RKO (cell line): ENCODE measurements at places on chromosomes 6 and 20.

DNA sequence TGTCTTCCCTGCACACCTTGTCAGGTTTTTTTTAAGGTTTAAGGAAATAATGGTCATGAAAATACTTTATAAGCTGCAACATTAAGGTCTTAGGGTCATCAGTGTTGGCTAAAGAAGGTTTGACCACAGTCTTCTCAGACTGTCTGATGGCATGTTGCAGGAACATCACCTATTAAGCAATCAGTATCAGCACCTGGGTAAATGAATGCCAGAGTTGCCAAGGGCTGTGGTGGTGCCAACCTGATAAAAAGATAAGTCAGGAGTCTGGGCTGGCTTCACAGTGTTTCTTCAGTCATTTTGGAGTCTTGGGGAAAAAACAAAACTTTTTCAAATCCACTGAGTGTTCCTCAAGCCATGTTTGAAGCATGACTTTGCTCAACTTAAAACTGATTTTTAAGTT is 61.5 kb upstream of the VSTM2L start:
- DNase-seq, result no peak

- peak; percentile 40 for DNase-seq
Observed at GRCh38 chr20:58086763-58087561, 141.5 kb downstream of the ANKRD60 start.

DNA sequence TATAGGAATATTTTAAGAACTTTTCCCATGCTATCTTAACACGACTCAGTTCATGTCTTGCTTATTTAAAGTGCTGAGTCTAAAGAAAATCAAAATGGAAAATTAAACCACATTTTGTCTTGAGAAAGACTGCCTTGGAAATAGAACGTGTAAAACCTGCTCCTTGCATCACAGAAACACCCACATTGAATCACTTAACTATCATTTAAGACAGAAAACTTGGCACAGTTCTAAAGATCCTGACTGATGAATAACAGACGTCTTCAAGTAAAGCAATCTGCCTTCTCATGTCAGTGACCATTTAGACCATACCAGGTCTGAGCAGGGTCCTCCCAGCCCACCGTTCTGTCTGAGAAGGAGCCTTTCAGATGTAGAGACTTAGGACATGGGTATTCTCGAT is 7.4 kb downstream of the PERP start:
- DNase-seq, result no peak

- DNase-seq, result no peak
Observed at GRCh38 chr20:4151991-4152695, 136.8 kb upstream of the RNF24 start.

DNA sequence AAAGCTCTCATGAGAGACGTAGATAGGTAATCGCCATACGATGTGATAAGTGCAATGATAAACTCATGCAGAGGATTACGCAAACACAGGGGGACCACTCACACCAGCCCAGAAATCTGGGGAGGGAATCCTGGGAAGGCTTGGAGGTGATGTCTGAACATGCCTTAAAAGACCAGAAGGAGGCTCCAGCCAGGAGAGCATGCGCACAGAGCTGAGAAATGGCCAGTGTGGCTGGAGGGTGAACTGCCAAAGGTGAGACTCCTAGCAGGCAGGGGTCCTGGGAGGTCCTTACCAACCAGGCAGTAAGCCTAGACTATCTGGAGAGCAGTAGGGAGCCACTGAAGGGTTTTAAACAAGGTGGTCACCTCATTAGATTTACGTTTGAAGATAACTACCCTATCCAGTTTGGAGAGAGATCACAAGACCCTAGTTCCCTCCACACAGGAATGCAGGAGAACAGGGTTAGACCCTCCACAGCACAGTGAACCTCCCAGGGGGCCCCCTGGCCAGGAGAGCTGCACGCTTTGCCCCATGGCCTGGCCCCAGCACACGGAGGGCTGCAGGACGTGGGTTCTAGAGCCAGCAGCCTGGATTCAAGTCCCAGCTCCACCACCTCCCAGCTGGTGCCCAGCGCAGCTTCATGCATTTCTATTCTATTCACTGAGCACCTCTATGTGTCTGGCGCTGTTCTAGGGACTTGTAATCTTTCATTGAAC is 13.1 kb downstream of the MDFI start:
- no peak for DNase-seq

GRCh38 chr6:14550410-14550809 is 432.8 kb downstream of the CD83 start:
- no peak for DNase-seq

DNA sequence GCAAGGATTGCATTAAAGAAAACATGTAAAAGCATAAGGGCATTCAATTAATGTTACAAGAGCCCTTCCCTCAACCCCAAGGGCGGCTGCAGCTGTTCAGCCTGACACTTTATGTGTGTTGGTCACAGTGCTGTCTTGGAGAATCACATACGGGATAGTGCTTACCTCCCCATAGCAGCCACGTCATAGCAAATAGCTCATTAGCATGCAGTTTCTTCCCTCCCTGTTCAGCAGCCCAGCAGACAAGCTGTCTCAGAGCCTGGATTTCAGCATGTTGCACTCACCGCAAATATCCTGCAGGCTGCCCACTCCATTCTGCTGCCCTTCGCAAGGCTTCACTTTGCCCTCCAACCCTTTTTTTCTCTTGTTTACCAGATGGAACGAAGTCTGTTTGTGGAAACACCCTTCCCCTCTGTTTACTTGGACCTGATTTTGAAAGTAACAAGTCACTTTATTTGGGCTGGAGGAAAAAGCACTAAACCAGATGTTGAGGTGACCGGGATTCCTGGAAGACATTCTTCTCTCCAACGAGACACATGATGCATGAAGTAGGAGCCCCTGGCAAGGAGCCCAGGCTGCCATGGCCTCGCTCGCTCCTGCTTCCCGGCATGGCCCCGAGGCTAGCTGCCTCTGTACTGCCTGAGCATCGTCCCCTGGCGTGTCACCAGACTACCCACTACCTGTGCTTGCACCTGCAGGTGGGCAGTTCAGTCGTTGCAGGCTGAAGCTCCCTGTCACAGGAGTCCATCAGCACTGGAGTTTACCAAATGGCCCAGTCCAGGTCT is 151.6 kb upstream of the GMDS start:
- no peak for DNase-seq

- no peak for DNase-seq
Observed at GRCh38 chr6:36577301-36577700, 16.9 kb upstream of the SRSF3 start.

- no peak for DNase-seq
Observed at GRCh38 chr6:50707652-50708300, 5.5 kb upstream of the TFAP2D start.

DNA sequence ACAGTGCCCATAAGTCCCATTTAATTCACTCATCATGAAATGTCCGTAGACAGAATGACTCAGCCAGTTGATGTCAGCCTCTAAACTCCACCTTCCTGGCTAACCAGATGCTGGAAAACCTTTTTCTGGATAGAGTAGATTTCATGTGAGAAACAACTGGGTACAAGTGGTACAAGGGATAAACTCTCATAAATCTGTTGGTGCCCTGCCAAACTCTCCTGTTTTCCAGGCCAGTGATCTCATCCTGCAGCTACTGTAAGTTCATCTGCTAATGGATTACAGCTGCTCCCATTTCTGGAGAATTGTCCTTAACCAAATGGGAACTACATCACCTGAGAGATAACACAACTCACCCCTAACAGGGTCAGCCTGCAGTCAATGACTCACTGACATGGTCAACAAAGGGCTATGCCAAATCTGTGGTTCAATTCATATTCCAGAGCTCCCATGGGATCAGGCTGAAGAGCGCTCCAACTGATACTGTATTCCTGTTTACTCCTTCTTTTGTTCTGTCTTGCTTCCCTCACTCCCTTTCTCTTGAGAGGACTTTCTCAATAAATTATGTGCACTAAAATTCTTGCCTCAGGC is 210.1 kb upstream of the HDDC2 start:
- DNase-seq, result peak; percentile 21

DNA sequence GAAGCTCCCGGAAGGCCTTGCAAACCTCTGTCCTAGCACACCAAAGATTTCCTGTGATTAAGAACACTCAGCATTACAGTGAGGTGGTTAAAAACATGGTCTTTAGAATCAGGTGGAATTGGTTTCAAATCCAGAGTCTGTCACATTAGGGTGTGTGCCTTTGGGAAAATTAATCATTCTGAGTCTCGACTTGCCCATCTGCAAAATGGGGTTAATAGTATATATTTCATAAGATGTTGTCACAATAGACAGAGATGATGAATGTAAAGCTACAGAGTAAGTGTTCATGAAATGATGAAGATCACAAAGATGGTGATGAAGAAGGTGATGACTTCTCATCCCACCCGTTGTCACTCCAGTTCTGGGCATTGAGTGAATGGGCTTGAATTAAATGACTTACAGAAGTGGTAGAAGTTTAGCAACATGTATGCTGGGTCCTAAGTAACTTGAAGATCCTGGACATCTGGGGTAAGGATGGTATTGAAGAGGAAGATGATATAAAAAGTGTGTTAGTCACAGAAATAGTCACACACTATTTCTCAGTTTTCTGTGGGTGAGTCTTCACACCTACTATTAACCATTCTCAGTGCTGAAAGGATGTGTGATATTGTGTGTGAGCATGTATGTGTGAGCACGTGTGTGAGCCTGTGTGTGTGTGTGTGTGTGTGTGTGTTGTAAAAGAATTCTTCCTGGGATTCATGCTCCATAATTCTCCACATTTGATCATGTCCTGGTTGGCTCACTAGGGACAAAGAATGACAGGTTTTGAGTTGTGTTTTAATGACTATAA is 28.0 kb upstream of the NEDD9 start:
- no peak for DNase-seq

- DNase-seq, result no peak
Observed at GRCh38 chr20:61929971-61930666, 135.6 kb downstream of the TAF4 start.

DNA sequence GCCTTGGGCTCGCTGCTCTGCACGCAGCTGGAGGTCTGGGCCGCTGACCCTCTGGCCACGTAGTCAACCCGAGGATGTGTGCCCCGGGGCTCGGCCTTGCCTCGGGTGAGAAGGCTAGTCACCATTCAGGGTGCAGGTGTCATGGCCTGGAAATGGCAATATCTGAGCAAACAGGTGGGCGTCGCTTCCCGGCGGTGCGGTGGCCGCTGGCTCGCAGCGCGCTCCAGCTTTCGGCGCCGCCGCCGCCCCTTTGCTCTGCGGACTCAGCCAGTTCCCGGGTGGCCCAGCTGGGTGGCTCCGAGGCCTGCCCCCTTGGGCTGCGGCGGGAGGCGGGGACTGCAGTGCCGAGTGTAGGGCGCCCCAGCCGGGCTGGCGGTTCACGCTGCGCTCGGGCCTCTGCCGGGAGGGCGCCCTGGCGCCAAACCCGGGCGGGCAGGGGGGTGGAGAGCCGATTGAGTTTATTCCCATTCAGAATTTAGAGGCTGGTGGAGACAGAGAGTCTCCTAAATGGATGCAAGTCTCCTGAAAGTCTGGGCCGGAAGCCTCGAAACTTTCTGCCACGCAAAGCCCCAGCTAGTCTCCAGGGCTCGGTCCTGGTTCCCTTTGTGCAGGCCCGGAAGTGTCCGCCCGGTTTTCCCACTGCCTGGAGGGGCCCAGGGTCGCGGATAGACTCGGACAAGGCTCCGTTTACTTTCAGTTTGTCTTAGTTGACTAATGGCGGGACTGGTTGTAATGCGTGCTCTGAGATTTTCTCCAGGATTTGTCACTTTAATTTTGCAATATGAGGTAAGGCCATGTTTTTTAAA is 11.3 kb upstream of the TFAP2A start:
- DNase-seq, result no peak

- peak; percentile 85 for DNase-seq
Observed at GRCh38 chr20:46694484-46694883, 5.2 kb upstream of the TP53RK start.

DNA sequence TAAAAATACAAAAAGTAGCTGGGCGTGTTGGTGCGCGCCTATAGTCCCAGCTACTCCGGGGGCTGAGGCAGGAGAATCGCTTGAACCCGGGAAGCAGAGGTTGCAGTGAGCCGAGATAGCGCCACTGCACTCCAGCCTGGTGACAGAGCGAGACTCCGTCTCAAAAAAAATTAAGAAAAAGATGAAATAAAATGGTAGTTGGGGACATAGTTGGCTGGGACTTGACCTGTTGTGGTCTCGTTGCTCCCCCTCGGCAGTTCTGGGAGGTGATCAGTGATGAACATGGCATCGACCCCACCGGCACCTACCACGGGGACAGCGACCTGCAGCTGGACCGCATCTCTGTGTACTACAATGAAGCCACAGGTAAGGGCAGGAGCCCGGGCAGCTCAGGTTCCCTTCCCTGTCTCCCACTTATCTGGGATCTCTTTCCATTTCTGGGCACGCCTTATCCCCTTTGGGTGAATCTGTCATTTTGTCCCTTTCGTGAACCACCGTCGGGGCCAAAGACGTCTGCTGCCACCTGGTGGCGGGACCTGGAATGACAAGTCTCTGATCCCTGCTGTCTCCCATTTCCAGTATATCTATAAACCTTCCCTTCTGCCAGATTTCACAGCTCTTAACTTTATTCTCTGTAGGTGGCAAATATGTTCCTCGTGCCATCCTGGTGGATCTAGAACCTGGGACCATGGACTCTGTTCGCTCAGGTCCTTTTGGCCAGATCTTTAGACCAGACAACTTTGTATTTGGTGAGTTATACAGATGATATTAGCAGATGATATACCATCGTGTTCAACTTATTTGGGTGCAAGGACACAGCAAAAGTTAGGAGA is 2.3 kb downstream of the TUBB start:
- DNase-seq, result peak; percentile 80

DNA sequence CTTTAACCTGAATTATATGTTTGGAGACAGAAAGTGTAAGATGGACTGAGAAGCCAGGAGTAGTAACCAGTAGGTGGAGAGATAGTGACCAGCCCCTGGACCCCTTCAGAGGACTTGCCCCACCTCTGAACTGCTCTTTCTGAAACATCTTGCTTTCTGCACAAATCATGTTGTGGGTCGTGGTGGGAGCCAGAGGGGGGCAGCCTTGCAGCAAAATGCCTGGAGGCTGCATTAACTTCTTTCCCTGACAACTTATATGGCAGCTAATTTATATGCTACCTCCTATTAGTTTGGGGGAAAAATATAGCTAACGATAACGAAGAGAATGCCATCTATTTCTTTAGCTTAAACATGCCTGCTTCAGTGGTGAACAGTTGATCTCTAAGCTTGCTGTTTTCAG is 859.8 kb downstream of the MAFB start:
- DNase-seq, result no peak

- no peak for DNase-seq
Observed at GRCh38 chr6:166490671-166491500, 95.6 kb downstream of the RAMACL start.

- no peak for DNase-seq
Observed at GRCh38 chr6:14818422-14818884, 427.4 kb upstream of the JARID2 start.

GRCh38 chr6:6395581-6396197 is 75.2 kb upstream of the F13A1 start:
- no peak for DNase-seq

DNA sequence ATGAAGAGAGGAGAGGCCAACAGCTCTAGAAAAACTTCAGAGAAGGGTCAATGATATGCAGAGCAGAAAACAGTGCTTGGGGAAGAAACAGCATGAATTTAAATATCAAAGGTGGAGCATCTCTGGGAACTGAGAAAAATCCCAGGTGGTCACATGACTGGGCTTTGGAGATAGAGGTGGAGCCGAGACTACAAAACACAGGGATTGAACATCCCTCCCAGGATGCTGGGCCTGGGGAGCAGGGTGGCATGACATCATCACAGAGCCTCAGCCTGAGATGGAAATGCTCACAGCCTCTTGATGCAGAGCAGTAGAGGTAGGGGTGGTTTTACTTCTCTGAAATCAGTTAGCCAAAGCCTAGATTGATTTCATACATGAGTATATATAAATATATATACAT is 529.5 kb downstream of the PRKN start:
- no peak for DNase-seq
